ENCODE measurements at places on chromosomes 5 and 9. TPM values are rescaled to one million over a fixed set of nuclear protein-coding genes. Genes with fewer than 3 reads are reported as not detected.

- DNase-seq, result no peak
These were observed 40.0 kb downstream of the KCTD16 start for GRCh38 chr5:144210655-144211054.

C5orf63 gene
- total RNA-seq, result 12.1 TPM

DNA sequence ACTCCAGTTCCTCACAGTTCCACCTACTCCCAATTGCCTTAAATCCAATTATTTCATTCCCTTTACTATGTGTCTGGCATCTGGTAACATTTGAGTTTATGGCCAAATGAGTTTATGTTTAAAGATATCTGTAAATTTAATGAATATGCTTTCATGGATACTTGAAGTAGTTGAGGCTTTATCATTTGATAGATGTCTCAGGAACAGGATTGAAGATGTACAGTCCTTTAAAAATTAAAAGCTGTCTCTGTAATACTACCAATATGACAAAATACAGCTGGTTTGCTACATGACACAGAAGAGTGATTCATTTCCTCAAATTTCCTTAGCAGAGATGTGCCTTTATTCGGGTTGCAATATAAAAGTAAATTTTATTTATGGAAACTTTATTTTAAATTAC is 2326.0 kb upstream of the ACO1 start:
- DNase-seq, result no peak

CDC20B gene
- total RNA-seq, result not detected

EQTN gene
- not detected for total RNA-seq

IDNK gene
- 9.9 TPM for total RNA-seq

DNA sequence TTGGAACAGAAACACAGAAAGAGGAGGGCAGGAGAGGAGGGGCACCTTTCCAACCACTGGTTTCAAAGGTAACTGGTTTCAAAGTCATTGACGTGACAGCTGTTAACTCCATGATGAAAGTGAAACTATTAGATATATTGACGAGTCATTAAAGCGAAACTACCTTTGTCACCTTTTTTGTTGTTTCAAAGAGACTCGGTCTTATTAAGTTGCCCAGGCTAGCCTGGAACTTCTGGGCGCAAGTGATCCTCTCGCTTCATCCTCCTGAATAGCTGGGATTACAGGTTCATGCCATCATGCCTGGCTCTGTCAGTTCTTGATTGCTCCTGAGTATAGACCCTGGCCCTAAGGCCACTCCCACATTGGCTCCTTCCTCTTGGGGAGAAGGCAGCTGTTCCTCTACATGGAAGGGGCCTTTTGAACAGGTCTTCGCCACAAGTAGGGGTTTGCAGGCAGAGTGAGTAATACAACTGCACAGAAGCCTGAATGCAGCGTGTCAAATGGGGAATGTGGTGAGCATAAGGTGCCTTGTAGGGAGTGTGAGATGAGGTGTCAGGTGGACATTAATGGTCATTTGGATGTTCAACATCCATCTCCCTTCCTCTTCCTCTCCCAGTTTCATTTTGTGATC is 3.4 kb upstream of the F12 start:
- no peak for DNase-seq

DNA sequence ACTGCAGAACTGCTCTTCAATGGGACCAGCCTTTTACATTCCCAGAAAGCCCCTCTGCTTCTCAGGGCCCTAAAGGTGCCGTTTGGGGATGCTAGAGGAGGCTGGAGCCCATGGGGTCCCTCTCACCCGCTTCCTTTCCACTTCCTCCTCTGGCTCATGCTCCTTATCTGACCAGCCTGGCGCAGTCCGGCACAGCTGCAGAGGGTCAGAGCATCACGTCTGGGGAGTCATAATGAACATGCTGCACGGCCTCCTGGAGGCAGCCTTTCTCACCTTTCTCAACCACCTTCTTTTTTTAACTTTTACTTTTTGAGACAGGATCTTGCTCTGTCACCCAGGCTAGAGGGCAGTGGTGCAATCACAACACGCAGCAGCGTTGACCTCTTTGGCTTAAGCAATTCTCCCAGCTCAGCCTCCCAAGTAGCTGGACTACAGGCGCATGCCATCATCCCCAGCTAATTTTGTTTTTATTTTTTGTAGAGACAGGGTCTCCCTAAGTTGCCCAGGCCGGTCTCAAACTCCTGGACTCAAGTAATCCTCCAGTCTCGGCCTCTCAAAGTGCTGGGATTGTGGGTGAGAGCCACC is 15.1 kb upstream of the TCF7 start:
- DNase-seq, result no peak

GRCh38 chr9:36872641-36873040 is 161.4 kb downstream of the PAX5 start:
- DNase-seq, result peak; percentile 34

DNA sequence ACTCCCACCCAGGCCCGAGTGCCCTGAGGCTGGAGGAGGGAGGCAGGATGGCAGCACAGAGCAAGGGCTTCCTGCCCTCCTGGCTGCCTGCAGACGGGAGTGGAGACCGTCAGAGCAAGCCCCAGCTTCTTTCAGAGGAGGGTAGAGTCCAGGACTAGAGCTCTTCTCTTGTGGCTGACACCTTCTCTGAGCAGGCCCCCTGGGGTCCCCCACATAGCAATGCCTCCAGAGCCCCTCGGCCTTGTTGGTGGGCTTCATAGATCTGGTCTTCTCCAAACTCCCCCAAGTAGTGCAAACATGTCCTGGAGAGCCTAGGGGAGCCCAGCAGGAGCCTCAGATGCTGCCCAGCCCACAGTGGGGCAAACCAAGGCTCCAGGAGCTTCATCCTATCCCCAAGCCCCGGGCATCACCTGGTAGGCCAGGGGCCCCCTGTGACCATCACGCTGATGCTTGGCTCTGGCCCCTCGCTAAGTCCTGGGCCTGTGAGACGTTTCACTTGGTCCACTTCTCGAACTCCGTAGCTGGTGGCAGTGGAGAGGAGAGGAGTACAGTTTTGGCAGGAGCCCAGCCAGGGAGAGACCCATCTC is 2.0 kb downstream of the MZB1 start:
- DNase-seq, result no peak

DNA sequence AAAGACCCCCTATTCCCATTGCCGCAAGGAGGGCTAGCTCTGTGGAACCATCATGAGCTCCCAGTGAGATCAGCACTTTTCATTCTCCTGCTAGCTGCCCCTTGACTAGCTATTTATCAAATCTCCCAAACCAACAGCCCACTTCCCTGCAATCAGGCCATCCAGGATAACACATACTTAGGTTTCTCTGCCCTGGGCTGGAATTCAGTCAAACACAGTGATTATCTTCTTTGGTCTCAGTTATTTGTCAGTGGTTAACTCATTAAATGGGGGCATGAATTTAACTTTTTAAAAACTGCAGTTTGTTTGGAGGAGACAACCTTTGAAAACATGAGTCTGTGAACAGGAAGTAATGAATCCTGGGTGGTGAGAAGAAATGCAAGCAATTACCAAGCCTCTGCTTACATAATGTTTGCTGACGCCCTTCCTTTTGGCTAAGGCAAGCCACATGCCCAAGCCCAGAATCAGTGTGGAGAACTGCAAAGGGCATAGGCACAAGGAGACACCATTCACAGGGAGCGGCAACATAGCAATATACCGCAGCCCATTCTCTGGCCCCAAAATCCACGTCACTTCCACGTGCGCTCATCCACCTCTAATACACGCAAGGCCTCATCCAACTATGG is 275.0 kb downstream of the DRD1 start:
- no peak for DNase-seq

DNA sequence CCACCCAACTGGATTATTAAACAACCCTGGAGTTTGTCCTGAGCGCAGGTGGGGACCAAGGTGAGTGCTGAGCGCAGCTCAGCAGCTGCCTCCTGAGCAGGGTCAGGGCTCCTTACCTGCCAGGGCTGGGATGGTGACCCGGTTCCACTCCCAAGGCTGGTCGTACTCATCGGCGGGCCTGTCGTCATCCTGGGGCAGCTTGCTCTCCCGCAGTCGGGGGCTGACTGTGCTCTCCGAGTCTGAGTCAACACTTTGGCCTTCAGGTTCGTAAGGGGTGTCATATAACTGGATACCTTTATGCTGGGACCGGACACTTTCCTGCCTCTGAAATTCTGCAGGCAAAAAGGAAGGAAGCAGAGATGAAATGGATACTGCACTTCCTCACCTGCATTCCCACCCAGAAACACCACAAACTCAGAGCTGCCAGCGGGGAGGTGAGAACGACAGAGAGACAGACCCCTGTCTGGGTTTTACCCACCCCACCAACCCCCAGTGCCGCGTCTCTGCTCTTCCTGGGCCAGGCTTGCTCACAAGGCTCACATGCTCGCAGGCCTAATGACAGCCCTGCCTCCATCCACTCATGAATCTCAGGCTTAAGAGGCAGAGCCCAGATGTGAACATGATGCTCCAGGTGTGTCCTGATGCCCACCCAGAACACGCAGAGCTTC is 70.7 kb upstream of the SLC25A51 start:
- no peak for DNase-seq

- DNase-seq, result no peak
These were observed 129.4 kb upstream of the BASP1 start for GRCh38 chr5:17088051-17088450.

RGS3 gene
- 55.3 TPM for total RNA-seq

RAI14 gene
- total RNA-seq, result 182 TPM

DNA sequence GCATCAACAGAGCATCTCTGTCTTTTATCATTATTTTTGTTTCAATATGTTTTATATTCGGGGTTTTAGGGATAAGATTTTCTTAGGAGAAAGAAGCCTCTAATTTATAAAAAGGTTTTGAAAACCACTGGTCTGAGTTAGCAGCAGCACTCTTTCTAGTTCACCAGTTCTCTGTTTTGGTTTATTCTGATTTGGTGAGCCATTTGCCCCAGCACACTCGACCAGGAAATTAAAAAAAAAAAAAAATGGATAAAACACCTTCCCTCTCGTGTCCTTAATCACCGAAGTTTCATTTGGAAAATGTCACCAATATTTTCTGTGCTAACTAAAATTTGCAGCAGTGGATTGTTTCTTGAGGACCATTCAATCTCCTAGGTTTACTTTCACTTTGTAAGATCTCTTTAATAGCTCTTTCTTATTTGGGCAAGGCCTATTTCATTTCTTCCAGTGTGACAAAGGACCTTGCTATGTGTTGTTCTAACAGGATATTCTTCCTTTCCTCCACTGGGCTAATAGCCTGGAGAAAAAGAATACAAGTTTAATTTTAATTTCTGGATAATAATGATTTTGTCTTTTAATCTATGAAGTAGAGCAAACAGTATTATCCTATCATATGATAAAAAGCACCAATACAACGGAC is 57.8 kb upstream of the ANXA1 start:
- DNase-seq, result no peak

FBXL7 gene
- 7.2 TPM for total RNA-seq

- DNase-seq, result no peak
These were observed 298.7 kb upstream of the PTGER4 start for GRCh38 chr5:40381016-40381415.

DNA sequence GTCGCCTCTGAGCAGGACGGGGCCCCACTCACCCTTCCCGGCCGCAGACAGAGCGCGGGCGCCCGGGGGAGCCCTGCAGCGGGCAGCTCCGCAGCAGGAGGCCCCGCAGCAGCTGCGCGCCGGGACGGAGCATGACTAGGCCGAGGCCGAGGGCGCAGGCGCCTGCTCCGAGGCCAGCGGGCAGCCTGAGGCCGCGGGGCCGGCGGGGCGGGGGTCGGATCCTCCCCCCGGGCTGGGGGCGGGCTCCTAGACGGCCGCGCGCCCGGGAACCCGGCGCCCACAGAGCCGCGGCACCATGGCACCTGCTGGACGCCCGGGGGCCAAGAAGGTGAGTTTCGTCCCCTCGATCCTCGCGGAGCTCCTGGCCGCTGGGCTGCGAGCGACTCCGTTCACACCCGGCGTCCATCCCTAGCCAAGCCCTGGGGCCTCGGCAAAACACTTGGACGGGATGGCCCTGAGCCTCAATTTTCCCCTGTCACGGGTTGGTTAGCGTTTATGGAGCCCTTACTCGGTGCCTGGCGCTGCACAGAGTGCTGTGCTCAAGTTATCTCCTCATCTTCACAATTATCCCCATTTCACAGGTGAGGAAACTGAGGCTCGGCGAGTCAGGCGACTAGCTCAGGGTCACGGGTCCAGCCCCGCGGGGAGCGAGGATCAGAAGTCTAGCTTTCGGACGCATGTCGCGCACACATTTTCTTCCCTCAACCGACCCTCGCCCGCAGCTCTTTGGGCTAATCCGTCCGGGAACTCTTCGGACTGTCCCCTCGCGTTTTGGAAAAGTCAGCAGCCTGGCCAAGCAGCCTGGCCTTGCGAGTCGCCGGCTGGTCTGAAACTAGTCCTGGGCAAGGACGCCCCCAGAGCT is at the start of the genes BHMT2 and DMGDH:
TSS of gene BHMT2 (plus strand) at position 280 of the 862 bp plus-strand sequence. CDS start at position 296, 16 bp downstream.
TSS of gene DMGDH (minus strand) at position 187 of the 862 bp plus-strand sequence. CDS start at position 133, 54 bp downstream.
- no peak for DNase-seq
